ENCODE measurements at places on chromosomes 11 and 22.

GRCh38 chr22:25569983-25570382, 5.5 kb downstream of the GRK3 start:
- no peak for DNase-seq

DNA sequence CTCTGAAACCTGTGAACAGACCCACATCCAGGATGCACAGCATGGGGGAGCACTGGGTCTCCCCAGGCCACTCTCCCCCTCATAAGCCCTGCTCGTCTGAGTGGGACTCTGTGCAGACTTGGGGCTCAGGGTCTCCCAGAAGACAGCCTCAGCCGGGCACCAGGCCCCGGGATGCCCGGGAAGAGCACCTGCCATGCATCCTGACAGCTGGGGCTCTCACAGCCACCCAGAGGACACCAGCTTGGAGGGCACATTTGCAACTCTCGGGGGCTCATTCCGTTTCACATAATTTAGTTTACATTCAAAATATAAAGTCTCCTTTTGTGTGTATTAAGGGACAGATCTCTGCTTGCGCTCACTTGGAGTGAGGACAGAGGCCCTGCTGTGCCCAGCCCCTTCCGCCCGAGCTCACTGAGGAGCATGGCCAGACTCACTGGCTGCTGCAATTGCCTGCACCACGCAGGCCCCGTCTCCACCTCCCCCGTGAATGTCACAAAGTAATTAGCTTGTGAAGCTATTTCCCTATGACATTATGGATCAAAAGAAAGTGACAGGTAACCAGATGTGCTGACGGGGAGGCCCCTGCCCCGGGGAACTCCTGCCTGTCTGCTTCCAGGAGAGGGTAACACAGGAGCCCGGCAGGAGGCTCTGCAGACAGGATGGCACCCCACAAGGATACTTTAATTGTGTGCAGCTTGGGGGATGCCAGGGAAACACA, 275.6 kb downstream of the BRD1 start:
- DNase-seq, result no peak

GRCh38 chr11:103010891-103011290, 55.4 kb upstream of the MMP13 start:
- DNase-seq, result no peak

GRCh38 chr11:120566176-120566575, 54.6 kb downstream of the GRIK4 start:
- DNase-seq, result no peak

DNA sequence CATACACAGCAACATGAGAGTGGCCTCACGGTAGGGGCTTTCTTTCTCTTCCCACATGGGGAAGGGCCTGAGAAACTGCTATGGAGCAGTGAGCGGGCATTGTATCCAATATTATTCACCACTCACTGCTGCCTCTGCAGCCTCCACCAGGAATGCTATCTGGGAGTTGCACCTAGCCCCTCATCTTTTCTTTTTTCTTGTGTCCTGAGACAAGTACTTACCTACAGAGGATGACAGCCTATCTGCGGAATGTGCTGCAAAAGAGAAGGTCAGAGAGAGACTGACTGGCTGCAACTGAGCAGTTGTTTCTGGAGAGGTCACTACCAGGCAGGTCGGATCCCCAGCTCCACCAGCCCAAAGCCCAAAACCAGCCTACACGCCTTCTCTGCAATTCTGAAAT, 52.1 kb upstream of the HTATIP2 start:
- no peak for DNase-seq

DNA sequence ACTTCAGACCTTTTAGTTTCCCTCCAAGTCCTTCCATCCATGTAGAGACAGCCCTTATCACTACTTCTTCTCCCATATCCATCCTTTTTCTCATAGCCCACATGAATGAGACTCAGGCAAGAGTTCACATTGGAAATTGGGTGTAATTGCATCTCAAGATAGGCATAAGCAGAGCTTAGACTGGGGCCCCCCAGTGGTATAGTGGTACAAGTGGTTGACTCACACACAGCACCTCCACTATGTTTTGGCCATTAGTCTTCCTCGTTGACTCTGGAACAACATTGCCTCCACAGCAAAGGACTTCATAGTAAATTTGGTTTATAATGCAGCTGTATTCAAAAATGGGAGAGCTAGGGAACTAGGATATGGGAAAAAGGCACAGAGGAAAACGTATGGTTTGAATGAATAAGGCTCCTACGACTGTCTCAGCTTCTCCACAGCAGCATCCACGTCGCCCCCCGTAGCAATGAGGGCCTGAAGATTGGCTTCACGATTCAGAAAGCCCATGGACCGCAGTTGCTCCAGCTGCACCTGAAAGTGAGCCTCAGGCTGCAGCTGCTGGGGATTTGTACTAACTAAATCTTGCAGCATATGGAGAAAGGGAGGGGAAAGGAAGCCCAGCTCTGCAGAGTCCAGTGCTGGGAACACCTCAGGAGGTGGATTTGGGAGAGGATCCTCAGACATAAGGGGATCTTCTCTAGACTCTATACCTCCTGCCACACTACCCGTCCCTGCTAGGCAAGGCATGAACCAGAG, 2.4 kb downstream of the UBQLN3 start:
- no peak for DNase-seq

GRCh38 chr22:17087498-17088131, 2.8 kb downstream of the IL17RA start:
- DNase-seq, result no peak

DNA sequence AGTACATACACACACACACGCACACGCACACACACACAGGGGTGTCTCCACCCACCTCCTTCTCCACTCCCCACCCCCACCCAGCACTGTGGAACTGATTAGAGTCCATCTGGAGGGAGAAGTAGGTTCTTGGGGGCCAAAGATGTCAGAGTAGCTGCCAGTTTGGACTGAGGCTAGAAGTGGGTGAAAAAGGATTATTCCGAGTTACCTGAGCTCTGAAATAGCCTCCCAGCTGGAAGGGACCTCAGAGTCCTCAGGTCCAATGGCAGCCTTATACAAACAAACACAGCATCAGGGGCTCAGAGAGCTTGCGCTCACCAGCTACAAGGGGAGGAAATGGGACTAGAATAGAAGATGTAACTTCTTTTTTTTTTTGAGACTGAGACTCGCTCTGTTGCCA, 20.8 kb downstream of the IL10RA start:
- no peak for DNase-seq

GRCh38 chr11:130160498-130161155, 1.0 kb downstream of the ST14 start:
- no peak for DNase-seq

DNA sequence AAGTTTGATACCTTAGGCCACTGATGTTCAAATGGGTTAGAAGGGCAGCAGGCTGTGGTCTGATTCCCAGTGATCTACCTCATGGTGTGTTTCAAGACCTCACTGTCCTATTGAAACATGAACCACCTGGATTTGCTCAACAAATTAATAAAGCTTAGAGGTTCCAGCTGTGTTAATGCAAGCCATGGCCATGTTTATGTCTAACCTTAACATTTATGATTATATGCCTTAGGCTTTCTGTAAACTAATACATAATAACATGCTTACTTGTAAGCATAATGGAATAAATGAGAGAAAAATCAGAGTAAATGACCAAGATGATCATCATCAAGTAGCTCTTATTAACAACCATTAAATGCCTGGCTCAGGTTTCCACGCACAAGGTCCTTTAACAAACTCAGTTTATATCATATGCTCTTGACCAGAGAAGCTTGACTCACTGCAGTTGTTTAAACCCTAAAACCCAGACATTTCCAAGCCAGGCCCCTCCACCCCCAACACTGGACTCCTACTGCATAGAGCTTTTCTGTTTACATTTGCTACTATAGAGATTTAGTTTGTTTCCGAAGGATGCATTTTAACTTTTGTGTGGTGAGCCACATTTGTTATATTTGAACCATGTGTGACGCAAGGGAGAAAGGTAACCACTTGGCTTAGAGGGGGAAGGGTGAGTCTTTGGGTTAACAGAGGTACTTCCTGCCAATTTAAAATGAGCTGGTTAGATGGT, 43.7 kb downstream of the KREMEN1 start:
- DNase-seq, result no peak

- no peak for DNase-seq
Measured at GRCh38 chr22:26304730-26305129, 124.3 kb upstream of the ASPHD2 start.

DNA sequence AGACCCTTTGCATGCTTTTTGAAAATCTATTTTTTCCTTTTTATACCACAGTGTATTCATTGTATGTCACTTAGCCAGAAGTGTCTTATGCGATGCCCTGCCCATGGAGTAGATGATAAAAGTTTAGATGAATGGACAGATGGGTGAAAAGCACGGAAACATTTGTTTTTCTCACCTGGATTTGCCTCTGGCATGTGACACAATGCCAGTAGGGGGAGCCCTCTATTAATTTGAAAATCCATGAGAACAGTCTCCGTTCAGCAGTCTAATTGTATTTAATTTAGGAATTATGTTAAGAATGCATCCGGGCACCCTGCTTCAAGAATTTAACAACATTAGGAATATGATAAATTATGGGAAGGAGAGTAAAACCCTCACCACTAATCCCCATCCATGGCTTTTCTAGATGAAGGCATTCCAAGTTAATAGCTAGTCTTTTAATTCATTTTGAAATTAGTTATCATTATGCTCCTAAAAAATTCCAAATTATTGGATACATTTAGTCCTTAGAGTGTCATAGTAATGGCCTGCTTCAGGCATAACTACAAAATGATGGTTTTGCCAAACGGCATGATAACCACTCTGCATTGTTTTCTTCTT, 55.3 kb upstream of the ALKBH3 start:
- DNase-seq, result no peak

- no peak for DNase-seq
Measured at GRCh38 chr22:31329453-31330215, 16.5 kb downstream of the PATZ1 start.

DNA sequence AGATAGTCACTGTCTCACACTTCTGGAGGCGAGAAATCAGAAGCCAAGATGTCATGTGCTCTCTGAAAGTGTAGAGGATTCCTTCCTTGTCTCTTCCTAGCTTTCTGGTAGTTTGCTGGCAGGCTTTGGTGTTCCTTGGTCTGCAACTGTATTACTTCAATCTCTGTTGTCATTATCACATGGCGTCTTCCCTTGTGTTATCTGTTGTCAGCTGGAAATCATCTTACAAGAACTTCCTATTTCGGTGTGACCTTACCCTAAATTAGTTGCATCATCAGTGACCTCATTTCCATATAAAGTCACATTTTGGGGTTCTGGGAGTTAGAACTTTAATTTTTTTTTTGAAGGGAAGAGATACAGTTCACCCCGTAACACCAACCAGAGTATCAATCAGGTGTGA, 3.3 kb upstream of the LIN7C start:
- DNase-seq, result no peak

DNA sequence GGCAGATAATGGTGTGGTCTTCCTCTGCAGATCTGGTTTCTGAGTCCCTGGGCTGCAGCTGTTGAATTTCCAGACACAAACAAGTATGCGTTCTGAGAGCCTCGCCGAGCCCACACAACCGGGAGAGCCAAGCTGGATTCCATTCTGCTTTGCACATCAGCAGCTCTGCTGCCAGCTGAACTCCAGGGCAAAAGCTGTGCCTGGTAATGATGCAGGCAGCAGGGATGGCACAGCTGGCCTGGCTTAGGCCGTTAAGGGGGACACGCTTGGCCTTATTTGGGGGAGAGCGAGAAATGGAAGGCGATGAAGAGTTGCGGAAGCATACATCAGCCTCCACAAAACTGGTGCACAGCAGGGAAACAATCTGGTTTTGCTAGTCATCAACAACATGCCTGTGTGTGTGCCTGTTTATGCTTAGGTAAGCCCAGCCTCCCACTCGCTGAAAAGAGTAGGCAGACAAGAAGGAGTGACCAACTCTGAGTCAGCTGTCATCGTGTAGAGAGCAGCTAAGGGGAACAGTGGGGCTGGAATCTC, 25.1 kb downstream of the ADAMTS8 start:
- peak; percentile 92 for DNase-seq

DNA sequence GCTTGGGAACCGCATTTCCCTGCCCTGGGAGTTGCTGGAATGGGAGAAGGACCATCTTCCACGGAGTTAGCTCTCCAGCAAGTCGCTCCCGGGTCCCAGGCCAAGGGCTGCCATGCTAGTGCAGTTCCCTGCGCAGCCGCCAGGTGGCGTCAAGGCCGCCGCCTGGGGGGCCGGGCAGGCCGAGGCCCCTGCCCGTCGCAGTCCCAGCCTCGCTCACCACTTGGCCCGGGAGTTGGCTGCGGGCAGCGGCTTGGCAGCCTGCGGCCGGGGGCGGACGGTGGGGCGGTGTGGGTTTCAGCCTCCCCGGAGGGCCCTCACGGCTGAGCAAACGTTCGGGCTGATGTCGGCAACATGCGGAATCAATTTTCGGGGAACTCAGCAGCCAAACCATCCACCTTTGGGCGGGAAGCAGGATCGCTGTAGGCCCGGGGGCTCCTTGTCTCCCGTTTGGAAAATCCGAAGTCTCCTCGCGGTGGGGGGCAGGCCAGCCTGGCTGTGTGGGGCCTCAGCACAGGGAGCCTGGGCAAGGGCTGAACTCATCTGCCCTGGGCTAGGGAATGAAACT, 415.1 kb downstream of the SOX6 start:
- no peak for DNase-seq

DNA sequence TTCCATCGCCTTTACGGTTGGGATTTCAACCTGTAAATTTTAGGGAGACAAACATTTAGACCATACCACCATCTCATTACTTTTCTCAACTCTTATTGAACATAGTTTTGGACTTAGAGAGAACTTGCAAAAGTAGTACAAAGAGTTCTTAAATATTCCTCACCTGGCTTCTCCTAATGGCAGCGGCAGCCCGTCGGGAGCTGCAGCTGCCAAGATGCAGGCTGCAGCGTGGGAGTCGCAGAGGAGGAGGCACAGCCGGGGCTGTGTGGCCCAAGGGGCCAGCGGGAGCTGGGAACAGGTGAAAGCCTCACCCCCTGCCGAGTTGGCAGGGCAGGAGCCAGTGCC, 23.1 kb upstream of the RNASEH2C start:
- no peak for DNase-seq

DNA sequence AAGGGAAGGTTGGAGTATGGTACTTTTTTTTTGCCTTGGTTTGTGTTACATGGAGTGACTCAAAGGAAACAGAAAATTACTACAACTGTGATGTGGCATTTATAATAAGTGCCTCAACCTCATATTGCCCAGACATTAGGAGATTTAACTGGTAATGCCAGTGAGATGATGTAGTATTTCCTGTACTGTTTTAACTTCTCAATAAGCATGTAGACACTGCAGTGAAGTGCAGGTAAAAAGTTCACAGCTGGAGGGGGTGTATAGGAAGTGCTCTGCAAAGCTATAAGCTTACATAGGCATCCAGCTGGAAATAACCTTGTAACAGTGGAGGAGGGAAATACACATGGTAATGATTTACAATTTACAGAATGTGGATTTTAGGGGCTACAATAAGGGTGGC, 138.2 kb upstream of the MTMR2 start:
- peak; percentile 69 for DNase-seq

DNA sequence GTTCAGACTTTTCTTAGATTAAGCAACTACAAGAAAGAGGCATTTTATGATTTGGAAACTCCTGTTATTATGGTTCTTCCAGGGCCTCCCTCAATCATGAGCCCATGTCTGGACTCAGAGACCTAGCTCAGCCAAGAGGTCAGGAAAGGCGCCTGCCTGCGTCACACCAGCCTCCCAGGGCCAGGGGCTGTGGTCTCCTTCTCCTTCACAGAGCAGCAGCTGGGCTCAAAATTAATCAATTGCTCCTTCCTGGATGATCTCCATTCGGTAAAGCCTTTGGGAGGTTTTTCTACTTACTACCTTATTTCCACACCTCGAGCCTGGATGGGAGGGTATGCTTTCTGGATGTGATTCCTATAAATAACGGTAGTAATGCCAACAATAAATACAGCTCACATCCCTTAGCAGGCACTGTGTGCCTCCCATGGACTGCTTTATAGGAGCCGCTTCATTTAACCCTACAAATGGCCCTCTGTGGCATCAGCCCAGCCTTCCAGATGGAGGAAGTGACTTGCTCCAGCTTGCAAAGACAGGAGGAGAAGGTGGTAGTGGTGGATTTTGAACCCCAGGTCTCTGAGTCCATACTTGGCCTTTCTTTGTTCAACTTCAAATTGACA, 1445.6 kb downstream of the TBC1D22A start:
- peak; percentile 59 for DNase-seq

All from umbilical cord (tissue), 2 donors.